ENCODE measurements at places on chromosomes 13 and 19.

DNA sequence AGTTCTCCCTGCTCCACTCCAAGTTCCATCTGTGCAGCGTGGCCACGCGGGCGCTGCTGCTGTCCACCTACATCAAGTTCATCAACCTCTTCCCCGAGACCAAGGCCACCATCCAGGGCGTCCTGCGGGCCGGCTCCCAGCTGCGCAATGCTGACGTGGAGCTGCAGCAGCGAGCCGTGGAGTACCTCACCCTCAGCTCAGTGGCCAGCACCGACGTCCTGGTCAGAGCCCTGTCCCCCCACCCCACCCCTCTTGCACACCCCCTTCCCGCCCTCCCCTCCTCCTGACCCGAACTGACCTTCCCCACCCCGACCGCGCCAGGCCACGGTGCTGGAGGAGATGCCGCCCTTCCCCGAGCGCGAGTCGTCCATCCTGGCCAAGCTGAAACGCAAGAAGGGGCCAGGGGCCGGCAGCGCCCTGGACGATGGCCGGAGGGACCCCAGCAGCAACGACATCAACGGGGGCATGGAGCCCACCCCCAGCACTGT, 11.6 kb downstream of the FUZ start:
- no peak for DNase-seq

DNA sequence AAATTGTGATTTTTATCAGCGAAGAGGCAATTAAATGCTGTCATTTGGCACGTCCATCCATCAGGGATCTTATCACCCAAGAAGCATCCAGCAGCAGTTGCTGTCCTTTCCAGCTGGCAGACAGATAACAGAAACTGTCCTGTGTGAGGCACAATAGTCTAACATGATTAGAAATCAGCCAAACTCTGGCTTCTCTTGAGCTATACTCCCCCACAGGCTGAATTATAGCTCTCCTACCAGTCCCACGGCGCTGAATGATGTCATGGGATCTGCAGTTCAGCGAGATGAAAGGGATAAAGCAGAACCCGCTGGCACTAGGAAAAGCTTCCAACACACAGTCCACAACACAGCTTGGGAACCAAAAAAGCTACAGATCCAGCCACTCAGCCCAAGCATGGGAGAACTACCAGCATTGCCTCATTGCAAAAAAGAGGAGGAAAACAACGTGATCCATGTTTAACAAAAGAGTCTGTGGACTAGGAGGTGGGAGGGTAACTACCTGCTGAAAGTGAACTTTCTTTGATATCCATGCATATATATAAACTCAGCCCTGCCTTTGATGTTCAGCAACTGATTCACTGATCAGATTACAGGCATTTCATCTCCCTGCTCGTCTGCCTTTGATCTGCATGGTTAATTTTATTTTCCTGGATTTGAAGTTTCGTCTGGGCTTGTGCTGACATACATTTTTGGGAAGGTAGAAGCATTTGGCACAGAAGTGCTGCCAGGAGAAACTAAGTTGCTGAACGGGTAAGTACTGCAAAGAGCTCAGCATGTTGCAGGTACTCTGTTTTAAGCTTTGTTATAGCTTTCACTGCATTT, at the start of gene TNFRSF19:
TSS of gene TNFRSF19 (plus strand) at position 314 of the 822 bp plus-strand sequence. CDS start 19,772 bp downstream, outside the sequence.
- no peak for DNase-seq

GRCh38 chr13:50915565-50915964, 6.0 kb downstream of the RNASEH2B start:
- DNase-seq = no peak

- DNase-seq = no peak
These were observed 83.6 kb downstream of the KL start for GRCh38 chr13:33099860-33100259.

DNA sequence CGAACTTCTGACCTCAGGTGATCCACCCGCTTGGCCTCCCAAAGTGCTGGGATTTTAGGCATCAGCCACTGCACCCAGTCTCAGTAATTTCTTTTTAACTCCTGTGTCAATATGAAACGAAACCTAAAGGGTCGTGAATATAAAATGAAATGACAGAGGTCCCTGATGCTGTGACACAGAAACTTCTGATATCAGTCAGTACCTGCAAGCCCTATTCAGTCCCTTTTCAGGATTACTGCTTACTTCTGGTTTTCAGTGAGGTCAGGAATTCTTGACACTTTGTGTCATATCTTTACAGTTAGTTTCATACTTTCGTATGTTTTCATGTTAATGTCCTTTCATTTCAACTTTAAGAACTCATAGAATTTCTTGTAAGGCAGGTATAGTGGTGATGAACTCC, 58.7 kb downstream of the RNF17 start:
- DNase-seq = no peak

DNA sequence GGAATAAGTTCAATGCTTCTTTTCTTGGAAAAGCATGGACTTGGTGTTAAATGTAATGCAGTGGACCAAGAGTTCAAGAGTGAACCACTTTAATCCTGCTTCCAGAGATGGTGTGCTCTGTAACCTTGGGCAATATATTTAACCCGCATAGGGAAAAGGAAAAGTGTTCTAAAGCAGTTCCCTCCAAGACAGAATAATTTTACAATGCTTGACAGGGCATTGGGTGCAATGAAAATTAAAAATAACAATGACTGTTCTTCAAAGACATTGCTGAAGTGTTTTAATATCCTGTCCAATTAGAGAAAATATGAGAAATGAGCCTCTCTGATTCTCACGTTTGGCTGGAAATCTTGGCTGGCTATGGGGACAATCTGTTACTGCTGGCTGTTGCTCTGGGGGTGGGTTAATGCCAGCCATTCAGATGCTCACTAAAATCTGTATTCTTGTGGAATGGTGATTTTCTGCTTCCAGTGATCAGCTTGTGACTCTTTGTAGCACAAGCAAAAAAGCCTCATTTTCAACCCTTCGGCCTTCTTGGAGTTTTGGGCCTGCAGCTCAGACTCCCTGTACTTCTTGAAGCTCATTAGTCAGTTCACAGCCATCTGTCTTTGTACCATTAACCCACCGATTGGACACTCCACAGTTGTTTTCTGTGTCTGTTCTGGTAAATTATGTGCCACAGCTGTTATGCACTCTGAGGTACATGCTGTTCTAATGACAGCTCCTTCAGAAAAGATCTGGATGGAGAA, 310.6 kb downstream of the LMO7 start:
- DNase-seq = no peak
